Prostate gland (tissue), 2 donors: ENCODE measurements at places on chromosomes 6 and 20. TPM values are rescaled to one million over a fixed set of nuclear protein-coding genes. Genes with fewer than 3 reads are reported as not detected.

The KCNG1 gene
- total RNA-seq = 57.9 TPM

DNA sequence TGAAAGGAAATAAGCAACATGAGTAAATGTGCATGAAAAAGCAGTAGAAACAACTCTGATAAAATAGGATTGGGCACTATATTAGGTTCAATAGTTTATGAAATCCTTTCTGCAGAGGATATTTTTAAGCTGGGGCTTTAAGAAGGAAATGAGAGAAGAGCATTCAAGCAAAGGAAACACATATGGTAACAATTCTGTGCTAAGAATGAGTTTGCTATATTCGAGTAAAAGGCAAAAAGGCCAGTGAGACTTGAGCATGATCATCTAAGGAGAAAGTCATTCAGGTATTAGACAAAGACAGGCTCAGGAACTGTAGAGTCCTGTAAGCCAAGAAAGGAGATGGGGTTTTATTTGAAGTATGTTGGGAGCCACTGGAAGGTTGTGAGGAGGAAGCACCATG lies 387.1 kb upstream of the FLRT3 start:
- DNase-seq = no peak

- DNase-seq = no peak
Measured at GRCh38 chr20:51034476-51034875, 11.6 kb upstream of the KCNG1 start.

GRCh38 chr6:37913210-37913609 lies 93.7 kb downstream of the ZFAND3 start:
- DNase-seq = no peak

DNA sequence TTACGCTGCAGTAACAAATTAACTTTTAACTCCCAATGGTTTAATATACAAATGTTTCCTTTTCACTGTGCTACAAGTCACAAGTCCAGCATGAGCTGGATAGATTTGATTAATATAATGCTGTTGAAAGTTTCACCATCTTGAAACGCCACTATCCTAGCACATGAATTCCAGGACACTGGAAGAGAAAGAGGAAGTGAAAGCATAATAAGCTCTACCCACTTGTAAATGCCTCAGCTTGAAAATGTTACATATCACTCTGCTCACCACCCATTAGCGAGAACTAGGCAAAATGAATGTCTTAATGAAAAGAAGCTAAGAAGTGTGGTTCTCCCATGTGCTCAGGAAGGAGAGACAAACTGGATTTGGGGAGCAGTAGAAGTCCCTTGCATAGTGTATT lies 46.9 kb downstream of the PCSK2 start:
- no peak for DNase-seq

- no peak for DNase-seq
Measured at GRCh38 chr20:44406572-44407137, 51.2 kb downstream of the HNF4A start.

The PSMA7 gene
- 176 TPM for total RNA-seq

The LGSN gene
- total RNA-seq = not detected

The ENPP4 gene
- total RNA-seq = 16.9 TPM

The HSPA12B gene
- 9.4 TPM for total RNA-seq

- no peak for DNase-seq
Measured at GRCh38 chr6:39303425-39304153, 10.6 kb downstream of the KCNK17 start.

The EEF1E1 gene
- total RNA-seq = 23.1 TPM

The SYNCRIP gene
- 49.7 TPM for total RNA-seq

The APOM gene
- 1.6 TPM for total RNA-seq

DNA sequence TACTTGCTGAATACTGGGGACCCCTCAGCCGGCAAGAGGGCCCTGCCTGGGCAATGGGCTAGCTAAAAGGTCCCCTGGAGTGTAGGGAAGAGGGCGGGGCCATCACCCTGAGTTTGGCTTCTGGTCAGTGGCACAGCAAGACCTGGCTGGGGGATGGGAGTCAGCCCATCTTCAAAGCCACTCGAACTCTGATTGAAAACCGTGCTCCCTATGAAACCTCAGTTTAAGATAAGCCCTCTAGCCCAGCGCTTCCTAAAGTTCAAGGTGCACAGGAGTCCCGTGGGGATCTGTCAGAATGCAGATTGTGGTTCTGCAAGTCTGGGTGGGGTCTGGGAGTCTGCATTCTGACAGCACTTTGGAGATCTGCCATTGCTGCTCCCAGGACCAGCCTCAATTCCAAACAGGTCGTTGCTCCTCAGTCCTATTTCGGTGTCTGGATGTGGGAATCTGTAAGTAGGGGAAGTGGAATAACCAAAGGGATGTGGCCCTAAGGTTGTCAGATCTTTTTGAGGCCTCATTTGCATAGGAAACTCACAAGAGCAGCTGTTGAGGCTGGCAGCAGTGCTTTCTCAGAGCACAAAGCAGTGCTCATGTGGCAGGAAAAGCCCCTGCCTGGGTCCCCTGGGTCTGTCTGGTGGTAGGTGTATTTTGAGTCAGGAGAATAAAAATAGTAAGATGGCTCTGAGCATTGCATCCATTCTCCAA lies 85.3 kb upstream of the SCP2D1 start:
- no peak for DNase-seq

The OR5V1 gene
- total RNA-seq = not detected

The TCP11 gene
- 0.87 TPM for total RNA-seq

The FBXO5 gene
- 3.0 TPM for total RNA-seq

- no peak for DNase-seq
Measured at GRCh38 chr6:4486568-4487315, 289.5 kb upstream of the CDYL start.

GRCh38 chr6:28867086-28867409 lies 56.7 kb downstream of the TRIM27 start:
- no peak for DNase-seq

DNA sequence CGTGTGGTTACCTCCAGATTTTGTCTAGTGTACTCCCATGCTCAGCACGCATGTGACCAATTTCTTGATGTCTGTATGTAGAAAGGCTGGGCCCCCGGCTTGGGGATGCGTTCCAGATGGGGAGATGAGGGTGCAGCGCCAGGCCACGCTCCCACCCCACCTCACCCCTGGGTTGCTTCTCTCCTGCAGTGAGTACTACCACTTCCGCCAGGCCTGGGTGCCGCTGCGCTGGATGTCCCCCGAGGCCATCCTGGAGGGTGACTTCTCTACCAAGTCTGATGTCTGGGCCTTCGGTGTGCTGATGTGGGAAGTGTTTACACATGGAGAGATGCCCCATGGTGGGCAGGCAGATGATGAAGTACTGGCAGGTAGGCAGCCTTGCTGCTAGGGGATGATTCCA lies 11.5 kb upstream of the SRF start:
- no peak for DNase-seq
